ENCODE measurements at places on chromosomes 2 and 18.

DNA sequence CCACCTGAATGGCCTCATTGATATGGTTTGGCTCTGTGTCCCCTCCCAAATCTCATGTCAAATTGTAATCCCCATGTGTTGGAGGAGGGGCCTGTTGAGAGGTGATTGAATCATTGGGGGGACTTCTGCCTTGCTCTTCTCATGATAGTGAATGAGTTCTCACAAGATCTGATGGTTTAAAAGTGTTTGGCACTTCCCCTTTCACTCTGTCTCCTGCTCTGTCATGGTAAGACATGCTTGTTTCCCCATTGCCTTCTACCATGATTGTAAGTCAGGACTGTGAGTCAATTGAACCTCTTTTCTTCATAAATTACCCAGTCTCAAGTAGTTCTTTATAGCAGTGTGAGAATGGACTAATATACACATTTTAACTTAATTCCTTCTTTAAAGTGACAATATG, 146.8 kb upstream of the KCNJ3 start:
- DNase-seq, result no peak

DNA sequence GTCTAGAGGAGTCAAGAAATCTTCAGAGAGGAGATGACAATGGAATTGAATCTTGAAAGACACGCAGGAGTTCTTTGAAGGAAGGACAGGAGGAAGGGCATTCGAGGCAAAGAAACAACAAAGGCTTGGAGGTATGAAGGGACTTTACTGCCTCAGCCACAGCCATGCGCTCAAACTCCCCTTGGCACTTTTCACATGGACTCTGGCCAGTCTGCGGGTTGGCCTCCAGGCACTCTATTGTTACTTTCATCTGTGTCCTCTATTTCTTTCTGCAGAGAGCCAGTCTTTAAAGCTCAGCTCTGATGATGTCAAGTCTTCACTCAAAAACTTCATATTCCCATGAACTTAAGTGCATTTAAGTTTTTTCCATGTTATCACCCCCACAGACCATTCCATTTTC, 95.4 kb downstream of the ZAP70 start:
- no peak for DNase-seq

- DNase-seq, result no peak
Observed at GRCh38 chr18:37502036-37502435, 63.6 kb downstream of the CELF4 start.

DNA sequence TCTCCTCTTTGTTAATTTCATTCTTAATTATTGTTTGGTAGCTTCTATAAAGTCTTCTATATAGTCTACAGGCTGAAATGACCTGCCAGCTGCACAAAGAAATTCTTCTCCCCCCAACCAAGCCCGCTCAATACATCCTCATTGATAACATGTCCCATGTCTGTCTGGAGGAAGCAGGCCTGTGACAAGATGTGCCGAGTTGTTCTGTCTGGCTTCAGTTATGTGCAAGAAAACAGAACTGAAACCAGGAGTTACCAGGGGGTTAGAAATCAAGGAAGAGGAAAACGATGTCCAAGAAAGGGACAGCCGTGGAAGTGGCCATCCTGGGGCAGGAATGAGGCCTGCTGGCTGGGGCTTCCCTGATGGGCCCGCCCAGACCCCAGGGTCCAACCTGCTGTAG, 57.6 kb downstream of the MTCL1 start:
- no peak for DNase-seq

DNA sequence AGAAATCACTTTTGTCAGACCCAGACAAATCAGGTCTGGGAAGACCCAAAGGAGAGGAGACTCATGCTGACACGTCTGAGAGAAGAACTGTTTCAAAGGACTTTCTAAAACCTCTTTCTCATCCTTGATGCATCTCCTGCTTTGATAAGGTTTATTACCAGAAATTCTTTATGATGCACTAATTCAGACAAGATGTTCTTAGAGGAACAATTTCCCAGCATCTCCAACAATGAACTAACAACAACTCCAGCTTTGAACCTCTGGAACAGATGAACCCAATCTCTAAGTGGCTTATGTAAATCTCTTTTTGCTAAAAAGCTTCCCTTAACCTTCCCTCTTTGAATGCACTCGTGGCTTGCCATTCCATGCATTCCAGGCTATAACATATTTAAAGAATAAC, 15.9 kb upstream of the SERPINB11 start:
- DNase-seq, result no peak

- no peak for DNase-seq
Observed at GRCh38 chr18:8322486-8322885, 286.8 kb upstream of the RAB12 start.

- no peak for DNase-seq
Observed at GRCh38 chr2:127175041-127175721, 44.9 kb downstream of the CYP27C1 start.
